ENCODE measurements at places on chromosomes 1 and 21.
A peak's percentile ranks its signal among the peaks of the same experiment; 100 is the strongest.

DNA sequence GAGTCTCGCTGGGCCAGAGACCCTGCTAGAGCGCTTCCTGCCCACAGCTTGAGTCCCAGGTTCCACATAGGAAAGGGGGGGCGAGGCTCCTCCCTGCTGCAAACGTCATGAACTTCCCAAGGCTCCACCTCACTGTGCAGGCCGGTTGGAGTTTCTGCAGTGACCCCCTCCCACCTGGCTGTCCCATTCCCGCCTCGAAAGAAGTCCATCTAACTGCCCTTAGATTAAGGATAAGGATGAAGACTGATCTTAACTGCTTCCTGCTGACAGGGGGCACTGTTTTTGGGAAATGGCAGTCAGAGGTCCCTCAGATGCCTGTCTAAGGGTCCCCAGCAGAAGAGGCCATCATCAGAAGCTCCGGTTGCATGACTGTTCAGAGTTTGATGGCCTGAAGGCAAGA, 62.7 kb downstream of the STUM start:
- DNase-seq: no peak

DNA sequence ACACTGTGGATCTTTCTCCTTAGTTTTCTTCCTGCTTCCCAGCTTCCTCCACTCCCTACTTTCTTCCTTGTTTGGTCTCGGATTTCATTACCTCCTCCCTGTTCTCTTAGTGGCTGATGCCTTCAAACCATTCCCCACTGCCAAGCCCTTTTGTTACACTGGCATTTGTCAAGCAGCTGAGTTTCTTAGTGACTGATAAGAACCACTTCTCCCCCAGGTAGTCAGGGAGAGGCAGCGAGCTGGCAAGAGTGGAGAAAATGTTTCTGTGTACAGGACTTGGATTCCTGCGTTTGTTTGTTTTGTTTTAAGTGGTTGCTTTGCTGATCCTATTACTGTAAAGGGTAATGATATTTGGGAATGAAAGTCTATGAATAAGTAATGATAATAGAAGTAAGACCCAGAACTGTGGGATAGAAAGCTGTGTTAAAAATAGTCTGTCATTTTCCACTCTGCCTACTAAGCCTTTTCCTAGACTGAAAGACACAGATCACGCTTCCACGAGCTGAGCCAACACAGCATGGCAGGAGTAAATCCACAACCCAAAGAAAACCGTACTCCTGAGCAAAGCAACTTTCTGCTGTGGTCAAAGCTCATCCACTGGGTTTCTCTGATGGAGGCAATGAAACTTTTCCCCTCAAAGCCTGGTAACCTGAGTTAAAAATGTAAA, 10.1 kb upstream of the SERTAD4 start:
- no peak for DNase-seq

DNA sequence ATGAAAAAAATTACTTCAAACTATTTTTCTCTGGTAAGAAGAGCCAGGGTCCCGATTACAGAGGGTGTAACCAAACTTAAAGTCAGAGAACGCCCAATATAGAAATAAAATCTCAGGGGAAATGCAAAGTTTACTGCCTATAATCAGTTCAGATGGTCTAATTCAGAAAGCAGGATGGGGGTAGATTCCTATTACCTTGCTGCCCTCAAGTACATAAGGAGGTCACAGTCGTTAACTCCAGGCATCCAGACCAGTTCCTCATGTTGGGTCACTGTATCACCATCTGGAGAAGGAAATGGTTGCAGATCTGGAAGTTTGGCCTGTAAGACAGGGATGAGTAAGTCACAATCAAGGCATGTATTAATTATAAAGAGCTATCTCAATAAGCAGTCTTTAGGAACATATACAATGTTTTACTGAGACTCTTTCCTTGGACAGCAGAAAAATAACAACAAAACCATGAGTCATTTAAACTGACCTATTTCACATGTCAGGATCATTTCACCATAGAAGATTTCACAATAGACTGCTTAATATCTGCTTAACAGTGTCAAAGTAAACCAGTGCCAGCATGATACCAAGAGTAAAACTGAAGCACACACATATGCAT, 179.4 kb downstream of the SLC45A1 start:
- no peak for DNase-seq

GRCh38 chr1:16903054-16903453, 7.3 kb downstream of the RNU1-2 start:
- DNase-seq: no peak

DNA sequence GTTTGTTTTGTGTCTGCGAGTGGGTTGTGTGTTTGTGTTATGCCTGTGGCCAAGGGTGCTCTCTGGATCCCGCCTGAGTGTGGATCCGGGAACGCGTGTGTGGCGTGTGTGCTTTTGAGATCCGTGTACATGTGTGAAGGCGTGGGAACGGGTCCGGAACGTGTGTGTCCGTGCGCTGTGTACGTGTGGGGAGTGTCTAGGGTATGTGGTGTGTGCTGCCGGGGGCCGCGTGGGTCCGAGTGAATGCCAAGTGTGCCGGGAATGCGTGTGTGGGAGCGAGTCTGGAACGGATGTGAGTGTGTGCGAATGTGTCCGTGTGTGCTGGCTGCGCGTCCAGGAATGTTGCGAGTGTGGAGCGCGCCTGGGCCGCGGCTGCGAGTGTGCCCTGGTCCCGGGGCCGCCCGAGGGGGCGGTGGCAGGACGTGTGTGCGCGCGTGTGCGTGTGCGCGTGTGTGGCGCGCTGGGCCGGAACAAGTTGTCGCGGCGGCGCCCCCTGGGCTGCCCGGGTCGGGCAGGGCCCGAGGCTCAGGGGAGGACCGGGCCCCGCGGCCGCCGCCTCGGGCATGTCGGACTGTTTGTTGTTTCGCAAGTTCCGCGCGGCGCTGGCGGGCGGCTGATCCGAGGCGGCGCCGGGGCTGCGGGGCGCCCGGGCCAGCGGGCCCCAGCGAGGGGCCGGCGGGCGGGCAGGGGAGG, 953 bp downstream of the PTPRU start:
- DNase-seq: no peak

DNA sequence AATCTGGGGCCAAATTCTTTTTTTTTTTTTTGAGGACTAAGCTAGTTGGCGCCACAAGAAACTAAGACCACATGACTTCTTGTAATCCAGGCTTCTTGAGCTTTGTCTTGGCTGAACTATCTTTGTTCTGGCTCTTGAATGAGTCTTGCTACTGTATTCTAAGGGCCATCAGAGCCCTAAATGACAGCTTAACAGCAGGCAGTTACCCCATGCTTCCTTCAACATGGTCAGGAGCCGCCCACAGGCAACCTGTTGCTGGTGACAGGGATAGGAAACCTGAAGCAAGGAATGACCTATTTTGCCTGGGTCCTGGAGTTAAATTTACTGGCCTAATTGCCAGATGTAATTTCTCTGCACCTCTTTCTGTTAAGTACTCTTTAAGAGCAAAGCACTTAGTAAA, 188.2 kb upstream of the PLXNA2 start:
- no peak for DNase-seq

DNA sequence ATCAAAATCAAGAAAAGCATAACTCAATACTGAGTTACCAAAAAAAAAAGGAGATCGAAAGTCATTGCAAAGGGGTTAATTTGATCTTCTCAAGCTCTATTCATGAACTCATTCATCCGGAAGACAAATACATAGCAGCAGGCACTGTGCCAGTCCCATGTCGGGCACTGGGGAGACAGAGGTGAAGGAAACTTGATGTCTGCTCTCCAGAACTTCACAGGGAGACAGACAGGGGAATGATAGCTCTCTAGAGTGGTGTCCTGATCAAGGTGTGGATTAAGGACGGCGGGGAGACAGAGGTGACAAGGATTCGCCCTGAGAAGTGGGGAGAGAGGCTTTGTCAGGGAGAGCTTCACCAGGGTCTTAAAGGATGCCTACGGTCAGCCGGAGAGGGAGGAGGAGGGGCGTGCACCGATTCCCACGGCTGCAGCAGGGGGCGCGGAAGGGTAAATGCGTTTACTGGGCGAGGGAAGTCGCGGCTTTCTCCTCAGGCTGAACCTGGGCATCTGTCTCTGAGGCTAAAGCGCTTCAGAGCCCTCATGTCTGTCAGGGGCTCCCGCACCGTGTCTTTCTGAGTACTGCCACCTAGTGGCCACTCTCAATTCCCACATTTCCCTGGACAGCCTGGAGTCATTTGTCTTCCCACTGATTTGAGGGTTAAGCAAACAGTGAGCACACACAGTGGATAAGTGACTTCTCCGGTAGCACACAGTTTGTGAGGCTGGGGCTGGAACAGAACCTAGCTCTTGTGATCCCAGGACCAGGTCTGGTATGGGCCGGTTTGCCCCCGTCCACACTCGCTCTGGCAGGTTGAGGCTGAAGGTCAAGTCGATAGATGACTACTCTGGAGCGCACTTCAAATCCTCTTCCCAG, 152.8 kb downstream of the TENT5C start:
- DNase-seq: peak; percentile 62

- DNase-seq: no peak
Measured at GRCh38 chr21:45572231-45572630, 30.0 kb upstream of the SLC19A1 start.

- DNase-seq: no peak
Measured at GRCh38 chr1:189151361-189151760, 1326.3 kb downstream of the BRINP3 start.

DNA sequence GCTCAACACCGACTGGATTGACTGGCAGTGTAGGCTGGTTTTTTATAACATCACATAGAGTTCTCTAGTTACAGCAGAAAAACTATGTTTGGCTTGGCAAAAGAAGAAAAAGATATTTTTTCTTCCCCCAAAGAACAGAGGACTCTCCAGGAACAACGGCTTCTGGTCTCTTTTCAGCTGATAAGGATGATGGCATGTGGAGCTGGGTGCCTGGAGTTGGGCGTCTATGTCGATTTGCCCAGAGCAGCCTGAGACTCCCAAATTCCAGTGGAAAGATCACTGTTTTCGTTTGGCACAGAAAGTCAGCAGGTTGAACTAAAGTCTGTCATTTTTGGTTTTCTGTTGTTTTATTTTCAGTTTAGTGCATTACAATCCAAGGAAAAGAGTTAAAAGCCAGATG, 91.1 kb downstream of the SMYD2 start:
- DNase-seq: no peak

DNA sequence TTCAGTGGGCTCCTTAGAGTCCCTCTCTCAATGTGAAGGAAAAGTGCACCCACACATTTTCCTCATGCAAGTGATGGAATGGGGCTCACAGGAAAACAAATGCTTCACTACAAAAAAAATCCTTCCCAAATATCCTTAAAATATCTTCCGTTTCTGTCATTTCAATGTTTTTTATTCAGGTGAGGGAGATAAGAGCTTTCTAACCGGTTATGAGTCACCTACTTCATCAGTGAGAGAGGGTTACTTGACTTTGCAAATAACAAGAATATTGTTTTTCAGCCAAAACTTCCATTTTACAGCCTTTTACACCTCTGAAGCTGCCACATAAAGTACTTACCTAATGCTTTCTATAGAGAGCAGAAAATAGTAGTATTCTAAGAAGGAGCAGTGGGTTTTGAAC, 98.3 kb upstream of the CD55 start:
- DNase-seq: no peak

DNA sequence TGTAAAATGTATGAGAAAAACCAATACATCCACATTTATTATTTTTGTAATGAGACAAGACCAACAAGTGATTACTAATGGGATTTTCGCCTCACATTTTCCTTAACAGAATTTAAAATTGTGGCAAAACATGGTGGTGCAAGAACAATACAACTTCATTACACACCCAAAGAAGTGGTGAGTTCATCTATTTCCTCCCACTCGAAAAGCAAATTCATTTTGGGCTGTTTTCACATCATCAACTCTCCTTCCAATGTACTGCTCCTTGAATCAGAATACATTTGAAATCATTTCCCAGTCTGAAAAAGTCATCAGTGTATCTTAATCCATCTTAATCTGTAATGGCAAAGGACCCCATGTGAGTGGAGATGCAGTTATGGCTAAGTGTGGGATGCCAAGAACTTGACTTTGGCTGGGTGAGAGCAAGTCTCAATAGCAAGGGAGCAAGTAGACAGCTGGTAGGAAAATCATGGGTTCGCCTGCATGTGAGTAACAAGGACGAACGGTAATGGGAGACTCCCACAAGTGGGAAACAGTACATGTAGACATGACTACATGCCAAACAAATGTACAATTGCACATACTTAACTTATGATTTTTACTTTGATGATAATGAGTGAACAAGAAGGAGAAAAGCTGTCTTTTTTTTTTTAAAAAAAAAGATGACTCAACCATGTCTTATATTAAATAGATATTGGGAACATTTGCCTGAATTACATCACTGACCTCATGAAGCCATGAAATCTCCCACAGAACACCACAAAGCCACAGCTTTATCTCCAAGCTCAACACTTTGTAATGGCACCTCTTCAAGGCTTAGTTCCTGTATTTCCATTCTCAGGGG, 46.0 kb downstream of the RUNX1 start:
- no peak for DNase-seq

GRCh38 chr21:19830446-19830845, 1167.8 kb upstream of the NCAM2 start:
- DNase-seq: no peak

- DNase-seq: peak; percentile 59
Measured at GRCh38 chr1:1219341-1219740, 5.4 kb upstream of the TNFRSF4 start.

DNA sequence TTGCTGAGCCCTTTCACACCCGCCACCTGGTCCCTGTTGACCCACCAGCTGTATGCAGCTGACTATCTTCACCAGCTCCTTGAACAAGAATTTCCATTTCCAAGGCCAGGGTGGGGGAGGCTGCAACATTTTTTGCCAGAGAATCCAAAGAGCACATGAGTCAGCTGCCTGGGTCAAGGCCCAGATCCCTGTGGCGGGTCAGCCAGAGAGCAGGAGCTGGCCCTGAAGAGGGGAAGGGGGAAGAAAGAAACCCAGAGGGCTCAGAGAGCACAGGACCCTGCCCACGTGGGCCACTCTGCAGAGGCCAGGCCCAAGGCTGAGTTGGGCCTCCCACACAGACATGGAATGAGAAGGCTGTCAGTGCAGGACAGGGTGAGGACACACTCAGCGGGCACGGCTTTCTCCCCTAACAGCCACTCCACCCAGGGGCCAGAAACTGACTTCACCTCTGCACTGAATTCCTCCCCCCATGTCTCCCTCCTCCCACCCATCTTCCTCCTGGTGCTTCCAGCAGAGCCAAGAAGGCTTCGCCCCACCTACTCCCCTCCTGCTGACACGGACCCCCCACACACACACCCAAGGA, 28.9 kb downstream of the S100A6 start:
- no peak for DNase-seq

DNA sequence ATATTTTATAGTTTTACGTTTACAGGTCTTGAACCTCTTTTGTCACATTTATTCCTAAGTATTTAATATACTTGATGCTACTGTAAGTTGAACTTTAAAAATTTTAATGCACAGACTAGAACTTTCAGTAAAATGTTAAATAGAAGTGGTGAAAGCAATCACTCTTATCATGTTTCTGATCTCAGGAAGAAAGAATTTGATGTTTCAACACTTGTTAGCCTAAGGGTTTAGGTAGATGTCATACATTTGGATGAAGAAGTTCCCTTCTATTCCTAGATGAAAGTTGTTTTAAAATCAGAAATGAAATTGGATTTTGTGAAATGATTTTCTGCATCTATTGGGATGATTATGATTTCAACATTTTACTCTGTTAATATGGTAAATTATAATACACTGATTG, 63.6 kb upstream of the TTLL7 start:
- DNase-seq: no peak

GRCh38 chr1:43039228-43040055, 80.8 kb upstream of the SLC2A1 start:
- DNase-seq: no peak
